ENCODE measurements at places on chromosomes 2 and 18.

DNA sequence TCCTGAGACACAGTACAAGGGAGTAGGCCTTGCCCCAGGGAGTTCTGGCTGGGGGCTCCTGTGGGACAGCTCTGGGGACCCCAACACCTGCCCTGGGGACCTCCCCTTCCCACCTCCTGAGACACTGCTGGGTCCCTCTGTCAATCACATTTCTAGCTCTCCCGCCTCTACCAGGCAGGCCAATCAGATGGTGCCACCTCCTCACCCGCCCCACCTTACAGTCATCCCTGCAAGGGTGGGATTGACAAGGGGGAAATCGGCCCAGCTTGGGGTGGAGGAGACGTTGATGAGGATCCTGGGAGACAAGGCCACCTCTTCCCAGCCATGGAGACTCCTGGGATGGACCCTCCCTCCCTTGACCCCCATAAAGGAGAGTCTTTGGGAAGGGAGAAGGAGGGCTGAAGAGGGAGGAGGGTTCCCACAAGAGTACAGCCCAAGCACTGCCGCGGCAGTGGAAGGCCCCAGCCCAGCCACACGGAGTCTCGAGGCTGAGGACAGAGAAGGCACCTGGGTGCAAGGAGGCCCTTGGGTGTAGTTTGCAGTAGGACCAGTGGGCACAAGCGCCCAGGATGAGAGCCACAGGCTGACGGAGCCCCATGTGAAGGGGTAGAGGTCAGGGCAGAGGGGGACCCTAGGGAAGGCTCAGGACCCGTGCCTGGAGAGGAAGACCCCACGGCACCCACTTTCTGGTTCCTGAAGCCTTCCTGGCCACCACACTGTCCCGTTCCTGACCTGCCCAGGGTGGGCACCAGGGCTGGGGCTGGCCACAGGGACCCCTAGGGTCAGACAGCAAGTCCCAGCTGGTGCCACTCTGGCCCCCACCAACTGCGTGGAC lies 109.9 kb upstream of the OTOS start:
- DNase-seq = no peak

DNA sequence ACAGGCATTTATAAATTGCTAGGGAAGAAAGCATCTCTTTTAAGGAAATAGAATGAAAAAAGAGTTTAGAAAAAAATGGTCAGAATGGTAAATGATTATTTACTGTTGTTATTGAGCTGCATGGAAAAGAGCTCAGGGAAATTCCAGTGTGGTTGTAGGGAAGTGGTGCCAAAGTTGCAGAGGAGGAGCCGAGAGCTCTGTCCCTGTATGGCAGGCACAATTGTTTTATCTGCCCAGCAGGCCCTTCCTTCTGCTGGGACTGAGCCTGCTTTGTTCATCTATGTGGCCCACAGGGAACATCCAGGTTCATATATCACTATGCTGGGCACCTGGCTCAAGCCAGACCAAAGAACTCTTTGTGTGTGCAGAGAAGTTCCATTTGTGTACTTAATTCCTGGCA lies 80.8 kb upstream of the AGAP1 start:
- no peak for DNase-seq

DNA sequence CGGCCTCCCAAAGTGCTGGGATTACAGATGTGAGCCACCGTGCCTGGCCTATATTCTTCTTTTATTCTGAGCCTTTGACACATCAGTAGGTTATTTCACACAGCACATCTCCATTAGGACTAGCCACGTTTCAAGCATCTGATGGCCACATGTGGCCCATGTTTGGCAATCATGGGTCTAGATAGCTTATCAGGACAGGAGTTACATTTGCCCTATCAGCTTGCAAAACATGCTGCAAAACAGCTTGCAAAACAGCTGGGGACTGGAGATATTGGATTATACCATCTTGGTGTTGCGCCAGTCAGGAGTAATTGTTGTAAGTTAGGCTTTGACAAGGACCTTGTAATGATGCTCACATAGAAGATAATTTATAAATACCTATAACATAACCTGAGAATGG lies 94.9 kb downstream of the GBX2 start:
- DNase-seq = no peak

GRCh38 chr18:22347606-22348511 lies 69.9 kb downstream of the CTAGE1 start:
- DNase-seq = no peak

- no peak for DNase-seq
These were observed 19.7 kb upstream of the STPG4 start for GRCh38 chr2:47174733-47175361.

DNA sequence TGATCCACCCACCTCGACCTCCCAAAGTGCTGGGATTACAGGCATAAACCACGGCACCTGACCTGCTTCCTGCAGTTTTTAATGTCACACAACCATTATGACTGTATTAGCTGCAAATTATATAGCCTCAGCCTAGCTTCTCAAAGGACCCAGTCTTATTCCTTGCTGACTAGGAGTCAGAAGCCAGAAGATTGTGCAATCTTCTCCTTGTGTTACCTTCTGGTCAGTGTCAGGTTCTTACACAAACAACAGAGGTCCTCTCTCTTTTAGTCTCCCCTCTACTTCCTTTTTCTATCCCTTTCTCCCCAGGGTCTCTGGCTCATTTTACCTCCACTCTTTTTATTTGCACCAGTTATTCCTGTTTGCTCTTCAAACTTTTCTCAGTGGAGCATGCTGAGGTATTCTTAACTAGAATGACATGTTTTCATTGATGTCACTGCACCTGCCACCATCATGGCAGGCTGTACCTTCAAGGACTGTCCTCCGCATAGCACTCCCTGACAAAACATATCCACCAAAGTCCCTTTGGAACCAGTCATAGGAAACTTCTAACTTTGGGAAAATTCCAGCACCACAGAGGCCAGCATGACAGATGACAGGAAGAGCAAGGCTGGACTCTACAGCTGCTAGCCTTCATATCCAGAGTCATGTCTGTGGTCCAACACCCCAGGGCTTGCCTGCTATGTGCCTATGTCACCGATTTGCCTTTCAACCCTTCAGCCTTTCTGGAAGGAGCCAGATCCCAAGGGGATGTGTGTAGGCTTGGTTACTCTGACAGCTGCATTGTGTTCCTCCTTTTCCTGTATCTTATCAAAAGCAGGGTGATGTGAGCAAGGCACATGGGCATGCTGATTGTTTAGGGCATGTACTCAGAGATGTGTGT lies 45.2 kb upstream of the EPC2 start:
- DNase-seq = no peak

- DNase-seq = no peak
These were observed 41.2 kb downstream of the AKAIN1 start for GRCh38 chr18:5155907-5156287.

DNA sequence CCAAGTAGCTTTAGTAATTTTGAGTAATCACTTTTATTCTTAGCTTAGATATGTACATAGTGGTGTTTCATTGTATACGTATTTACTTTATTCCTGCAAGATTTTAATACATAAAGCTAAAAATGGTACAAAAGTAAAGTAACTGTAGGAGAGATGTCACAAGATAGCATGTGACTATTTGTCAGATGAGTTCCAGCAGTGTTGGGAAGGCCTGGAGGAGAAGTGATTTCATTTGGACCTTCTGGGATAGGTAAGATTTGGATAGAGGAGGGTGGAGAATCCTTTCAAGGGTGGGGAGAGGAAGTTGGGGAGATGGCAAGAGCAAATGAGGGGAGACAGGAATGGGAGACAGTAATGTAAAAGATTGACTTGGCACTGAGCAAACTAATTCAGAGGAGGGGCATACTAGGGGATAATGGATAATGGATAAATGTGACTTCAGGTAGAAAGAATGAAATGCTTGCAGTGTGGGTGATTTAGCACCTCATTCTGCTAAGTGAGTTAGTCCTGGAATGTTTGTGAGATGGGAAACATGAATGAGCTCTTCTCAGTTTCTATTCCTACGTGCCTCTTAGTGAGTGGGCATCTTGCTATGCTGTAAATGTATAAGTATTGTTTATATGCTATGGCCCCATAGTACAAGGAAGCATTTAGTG lies 10.5 kb downstream of the WDR43 start:
- DNase-seq = no peak

DNA sequence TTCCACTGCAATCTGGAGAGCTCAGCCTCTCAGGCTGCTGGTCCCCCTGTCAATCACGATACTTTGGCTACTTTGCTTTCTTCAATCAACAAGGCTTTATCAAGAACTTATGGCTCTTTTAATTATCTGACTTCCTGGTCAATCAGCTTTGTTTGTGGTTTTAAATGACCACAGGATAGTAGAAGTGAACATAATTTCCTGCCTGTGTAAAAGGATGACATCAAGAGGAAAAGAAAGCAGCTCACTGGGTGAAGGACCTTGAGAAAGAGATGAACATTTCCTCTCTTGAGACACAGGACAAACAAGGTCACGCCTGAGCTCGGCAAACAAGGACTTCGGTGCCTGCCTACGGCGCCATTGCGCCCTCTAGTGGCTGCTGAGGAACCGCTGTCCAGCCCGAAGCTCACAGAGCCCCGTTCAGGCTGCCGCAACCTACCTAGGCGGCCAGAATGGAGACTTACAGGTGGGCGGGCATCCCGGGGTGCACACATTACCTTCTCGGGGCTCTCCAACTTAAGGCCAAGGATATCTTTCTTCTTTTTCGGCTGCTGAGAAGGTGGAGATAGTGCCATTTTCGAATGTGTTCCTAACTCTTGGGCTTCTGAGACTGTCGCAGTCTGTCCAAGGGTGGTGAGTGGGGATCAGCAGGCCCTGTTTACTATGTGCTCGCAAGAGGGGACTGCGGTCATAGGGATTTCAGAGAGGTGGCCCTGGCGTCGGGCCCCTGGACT lies 54.0 kb downstream of the IL1RL2 start:
- peak; percentile 82 for DNase-seq

GRCh38 chr2:187233811-187234210 lies 214.2 kb downstream of the CALCRL start:
- DNase-seq = no peak

GRCh38 chr2:8217468-8218030 lies 464.3 kb upstream of the ID2 start:
- no peak for DNase-seq

GRCh38 chr18:46705521-46705920 lies 48.5 kb upstream of the LOXHD1 start:
- no peak for DNase-seq
